ENCODE measurements at places on chromosomes 16 and 17. TPM values are rescaled to one million over a fixed set of nuclear protein-coding genes. Genes with fewer than 3 reads are reported as not detected.
A peak's percentile ranks its signal among the peaks of the same experiment; 100 is the strongest.

DNA sequence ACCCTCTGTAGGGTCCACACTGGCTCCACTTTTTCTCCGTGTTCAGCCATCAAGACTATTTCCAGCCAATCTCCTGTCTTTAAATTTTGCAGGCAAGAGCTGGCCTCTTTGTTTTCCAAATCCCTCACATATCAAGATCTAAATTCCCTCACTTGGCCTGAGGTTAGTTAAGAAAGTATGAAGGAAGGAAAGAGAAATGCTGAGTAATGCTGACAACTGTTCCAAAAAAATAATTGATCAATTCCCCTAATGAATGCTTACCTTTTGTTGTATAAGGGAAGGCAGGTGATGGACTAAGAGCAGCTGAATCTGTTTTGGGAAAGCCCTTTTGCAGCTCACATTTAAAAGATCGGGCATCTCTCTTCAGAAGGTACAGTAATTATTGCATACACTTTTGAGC lies 105.1 kb upstream of the KCNJ16 start:
- no peak for DNase-seq

DNA sequence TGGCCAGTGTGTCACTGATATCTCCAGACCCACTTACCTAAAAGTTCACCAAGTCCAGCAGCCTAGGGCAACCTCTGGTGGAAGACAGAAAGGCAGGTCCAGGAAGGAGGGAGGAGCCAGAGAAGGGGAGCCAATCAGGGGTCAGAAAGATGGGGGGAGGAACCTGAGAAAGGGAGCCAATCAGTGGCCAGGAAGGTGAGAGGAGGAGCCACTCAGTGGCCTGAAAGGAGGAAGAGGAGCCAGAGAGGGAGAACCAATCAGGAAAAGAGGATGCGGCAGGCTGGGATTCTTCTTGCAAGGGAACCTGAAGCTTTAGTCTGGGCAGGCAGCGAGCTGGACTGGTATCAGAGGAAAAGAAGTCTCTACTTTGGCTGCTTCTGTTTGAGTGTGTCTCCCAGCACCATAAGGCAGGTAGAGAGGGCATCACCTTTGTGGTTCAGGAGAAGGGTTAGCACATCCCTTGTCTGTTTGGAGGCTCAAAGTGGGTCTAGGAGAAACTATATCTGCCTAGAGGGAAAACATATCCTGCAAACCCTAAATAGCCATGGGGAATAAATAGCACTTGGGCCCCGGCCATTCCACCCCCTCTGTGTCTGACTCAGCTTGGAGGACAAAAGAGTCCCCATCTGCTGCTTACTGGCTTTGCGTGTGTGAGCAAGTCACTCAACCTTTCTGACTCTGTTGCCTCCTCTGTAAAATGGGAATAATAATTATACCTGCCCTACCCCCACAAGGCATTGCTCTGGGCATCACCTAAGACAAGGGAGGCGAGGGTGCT lies 43.4 kb upstream of the CRHR1 start:
- peak; percentile 33 for DNase-seq

- no peak for DNase-seq
Observed at GRCh38 chr17:14340857-14341754, 40.2 kb downstream of the HS3ST3B1 start.

GRCh38 chr16:84284154-84284722 lies 10.4 kb upstream of the WFDC1 start:
- DNase-seq, result peak; percentile 53

DNA sequence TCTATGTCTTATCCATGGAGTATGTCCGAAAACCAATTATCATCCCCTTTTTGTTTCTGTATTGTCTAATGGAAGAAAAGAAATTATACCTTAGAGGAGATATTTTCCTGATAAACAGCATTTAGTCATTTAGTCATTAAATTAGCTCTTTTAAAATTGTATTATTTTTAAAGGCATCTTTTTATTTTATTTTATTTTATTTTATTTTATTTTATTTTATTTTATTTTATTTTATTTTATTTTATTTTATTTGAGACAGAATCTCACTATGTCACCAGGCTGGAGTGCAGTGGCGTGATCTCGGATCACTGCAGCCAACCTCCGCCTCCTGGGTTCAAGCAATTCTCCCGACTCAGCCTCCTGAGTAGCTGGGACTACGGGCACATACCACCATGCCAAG lies 559.1 kb downstream of the CDH13 start:
- no peak for DNase-seq

DNA sequence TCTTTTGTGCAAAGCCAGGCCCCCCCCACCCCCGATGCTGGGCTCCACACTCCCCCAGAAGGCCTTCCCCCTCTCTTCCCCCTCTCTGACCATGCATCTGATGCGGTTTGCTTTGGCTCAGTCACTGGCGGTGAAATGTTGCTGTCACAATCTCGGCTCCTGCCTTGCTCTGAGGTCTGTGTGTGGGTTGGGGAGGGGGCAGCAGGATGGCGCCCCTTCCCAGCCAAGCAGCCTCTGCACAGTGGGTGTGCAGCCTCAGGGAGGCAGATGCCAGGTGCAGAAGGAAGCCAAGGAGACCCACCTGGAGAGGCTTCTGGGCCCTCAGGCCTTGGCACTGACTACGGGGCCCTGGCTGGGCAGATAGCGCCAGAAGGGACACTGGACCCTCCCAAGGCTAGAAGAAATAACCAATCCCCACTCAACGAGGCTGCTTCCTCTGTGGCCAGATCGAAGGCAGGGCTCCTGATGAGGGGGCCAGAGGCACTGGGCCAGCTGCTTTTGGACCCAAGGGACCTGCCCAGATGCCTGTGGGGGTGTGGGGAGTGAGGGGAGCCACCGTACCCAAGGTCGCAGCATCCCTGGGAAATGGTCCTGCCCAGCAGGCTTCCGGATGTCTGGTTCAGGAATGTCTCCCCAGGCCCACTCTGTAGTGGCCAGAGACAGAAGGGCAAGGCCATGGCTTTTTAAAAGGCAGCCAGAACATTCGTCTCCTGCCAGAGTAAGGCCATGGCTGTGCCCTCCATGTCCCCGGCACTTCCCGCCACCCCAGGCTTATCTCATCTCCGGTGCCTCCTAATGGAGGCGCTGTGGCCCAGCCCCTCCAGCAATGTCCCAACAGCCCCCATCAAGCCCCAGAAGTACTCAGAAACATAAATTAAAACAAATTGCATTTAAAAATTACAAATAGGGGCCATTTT lies 43.4 kb upstream of the SLC38A10 start:
- DNase-seq, result no peak

DNA sequence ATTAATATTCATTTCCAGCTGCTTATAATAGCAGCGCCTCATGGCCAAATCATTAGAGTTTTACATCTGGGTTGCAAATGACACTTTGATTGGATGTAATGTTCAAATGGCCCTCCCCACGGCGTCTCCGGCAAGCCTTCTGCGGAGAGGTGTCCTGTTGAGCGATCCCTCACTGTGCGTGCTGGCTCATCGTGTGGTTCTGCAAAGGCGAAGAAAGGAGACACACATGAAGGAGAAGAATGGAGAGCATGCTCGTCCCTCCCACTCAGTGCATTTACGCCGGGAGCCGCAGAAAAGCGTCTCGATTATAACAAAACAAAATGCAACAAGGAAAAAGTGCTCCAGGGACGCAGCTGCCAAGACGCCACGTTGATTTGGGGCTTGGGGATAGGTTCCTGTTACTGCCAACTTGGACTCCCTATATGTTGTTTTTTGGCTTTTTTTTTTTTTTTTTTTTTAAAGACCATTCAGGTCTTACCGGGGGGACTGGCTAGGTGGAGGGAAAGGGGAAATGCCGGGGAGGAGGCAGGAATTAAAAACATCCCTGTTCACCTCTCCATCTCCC lies 117.6 kb downstream of the C16orf78 start:
- no peak for DNase-seq

DNA sequence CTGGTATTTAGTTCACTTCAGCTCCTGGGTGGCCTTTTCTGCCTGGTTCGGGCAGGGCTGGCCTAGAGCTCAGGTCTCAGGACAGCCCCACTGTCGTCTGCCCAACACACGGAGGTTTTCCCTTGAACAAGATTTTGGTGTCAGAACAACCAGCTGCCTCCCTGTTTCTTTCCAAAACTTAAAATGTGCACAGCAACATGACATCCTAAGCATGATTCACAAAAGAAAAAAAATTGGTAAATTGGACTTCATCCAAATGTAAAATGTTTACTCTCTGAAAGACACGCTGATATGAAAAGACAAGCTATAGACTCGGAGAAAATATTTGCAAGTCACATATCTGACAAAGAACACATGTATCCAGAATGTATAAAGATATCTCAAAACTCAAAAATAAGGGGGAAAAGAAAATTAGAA lies 197.8 kb upstream of the CHMP6 start:
- DNase-seq, result no peak

GRCh38 chr16:67250045-67250327 lies 1.2 kb downstream of the SLC9A5 start:
- no peak for DNase-seq

- DNase-seq, result peak; percentile 82
Observed at GRCh38 chr16:69761983-69762813, at the start of gene WWP2. Gene WWP2 (plus strand): TSS chr16:69762332. CDS start chr16:69787011, 24,679 bp downstream.

DNA sequence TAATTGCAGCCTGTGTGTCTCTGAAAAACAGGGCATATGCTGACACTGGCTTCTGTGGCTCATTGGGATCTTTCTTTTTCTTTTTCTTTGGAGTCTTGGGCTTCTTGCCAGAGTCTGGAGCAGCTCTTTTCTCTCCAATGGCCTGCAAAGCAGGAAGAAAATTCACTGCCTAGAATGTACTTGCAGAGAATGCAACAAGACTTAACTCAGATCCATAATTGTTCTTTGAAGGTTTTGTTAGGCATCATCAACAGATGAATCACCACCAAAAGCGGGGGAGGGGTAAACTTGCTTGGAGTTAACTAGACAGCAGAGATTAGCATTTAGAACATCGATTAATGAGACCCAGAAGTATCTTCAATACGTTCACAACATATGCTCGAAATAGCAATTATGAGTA lies 100.9 kb downstream of the TOX3 start:
- no peak for DNase-seq

DNA sequence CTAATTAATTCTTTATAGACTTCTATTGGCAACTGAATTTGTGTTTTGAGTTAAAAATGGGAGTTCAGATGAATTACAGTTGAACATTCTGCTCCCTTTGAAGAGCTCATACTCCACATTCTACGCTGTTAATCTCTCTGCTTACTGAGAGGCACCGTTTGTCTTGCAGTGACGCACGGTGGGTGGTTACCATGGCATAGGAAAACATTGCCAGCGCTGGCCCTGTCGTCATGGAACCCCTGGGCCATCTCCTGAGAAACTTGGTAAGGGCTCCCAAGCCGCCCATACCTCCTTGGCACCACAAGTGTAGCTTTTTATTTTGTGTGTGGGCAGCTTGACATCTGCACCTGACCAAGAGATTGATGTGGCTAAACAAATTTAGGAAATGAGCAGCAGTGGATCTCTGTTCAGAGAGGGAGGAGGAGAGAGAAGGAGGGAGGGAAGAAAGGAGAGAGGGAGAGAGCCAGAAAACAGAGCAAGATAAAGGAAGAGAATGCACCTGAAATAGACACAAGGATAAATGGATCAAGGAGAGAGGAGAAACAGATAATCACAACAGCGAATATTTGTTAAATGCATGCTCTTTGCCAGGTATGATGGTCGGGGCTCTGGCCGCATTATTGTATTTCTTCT lies 398.5 kb downstream of the HAPSTR1 start:
- no peak for DNase-seq

- DNase-seq, result peak; percentile 87
Observed at GRCh38 chr17:64780096-64781013, 118.2 kb upstream of the SMURF2 start.

GRCh38 chr16:24195221-24195620 lies 60.9 kb upstream of the CACNG3 start:
- DNase-seq, result no peak

DNA sequence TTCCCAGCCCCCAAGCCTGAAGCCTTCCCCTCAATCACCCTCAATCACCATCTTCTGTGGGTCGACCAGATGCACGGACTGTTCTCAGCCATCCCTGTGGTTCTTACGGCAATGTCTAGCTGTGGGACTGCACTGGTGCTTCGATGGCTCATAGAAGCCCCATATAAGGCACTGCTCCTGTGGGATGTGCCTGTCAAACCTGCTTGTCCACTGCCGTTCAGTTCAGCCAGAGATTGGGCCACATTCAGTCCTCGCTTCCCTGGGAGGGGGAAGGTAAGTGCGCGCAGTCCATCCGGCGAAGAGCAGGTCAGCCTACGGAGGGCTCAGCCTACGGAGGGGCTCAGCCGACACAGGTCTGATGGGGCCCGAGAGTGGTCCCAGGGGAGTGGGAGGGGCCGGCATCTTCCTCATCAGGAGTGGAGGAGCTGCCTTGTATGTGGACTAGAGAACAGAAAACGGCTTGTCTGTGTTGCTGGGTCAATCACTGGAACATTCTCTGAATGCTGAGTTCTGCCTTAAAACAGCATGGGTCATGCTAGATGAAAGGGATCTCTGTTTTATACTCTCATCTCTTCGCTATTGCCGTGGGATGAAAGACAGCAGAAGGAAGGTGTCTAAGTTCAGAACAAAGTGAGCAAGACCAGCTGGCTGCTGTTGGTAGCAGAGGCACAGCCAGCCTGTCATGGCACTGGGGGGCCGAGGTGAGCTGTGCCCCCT lies at the start of gene CARD14:
Gene CARD14, plus strand, starts transcription at position 247 of the 717 bp plus-strand sequence. CDS start 11,409 bp downstream, outside the sequence.
- no peak for DNase-seq

GRCh38 chr16:2074071-2074470 lies 26.3 kb downstream of the TSC2 start:
- DNase-seq, result no peak

GRCh38 chr17:41848788-41849187 lies 11.2 kb downstream of the KLHL10 start:
- no peak for DNase-seq

- DNase-seq, result no peak
Observed at GRCh38 chr17:31700973-31701372, 158.1 kb downstream of the COPRS start.

DNA sequence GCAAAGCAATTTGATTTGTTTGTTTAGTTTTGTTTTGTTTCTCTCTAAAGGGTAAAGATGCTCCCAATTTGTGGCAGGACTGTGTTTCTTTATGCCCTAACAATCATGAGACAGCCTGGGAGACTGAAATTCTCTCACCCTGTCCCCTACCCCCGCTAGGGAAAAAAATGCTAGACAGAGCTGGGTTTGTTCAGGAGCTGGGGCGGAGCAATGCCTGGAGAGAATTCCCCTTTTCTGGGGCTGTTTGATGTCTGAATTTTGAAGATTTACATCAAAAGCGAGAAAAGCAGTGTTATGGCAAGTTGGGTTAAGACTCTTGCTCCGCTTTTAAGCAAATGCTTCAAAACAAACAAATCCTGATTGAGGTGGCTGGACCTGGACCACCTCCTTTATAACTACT lies 8.4 kb downstream of the MAF start:
- no peak for DNase-seq

GRCh38 chr17:81487487-81488275 lies 24.9 kb downstream of the ACTG1 start:
- peak; percentile 89 for DNase-seq

Gene CLDN7
- 309 TPM for polyA plus RNA-seq

Gene RNF43
- 5.6 TPM for polyA plus RNA-seq

Gene SPNS3
- polyA plus RNA-seq, result 8.1 TPM

Gene NXPH3
- not detected for polyA plus RNA-seq

Gene KRT28
- polyA plus RNA-seq, result not detected

Gene CACNA1G
- polyA plus RNA-seq, result not detected

Gene KIF2B
- polyA plus RNA-seq, result not detected

Gene NPIPA2
- polyA plus RNA-seq, result not detected

Gene GP2
- polyA plus RNA-seq, result 11.2 TPM

Gene NSF
- polyA plus RNA-seq, result 14.1 TPM

All from small intestine (tissue), 16 donors.